ENCODE measurements at places on chromosomes 5 and 9. TPM values are rescaled to one million over a fixed set of nuclear protein-coding genes. Genes with fewer than 3 reads are reported as not detected.

Gene IRX1
- total RNA-seq = not detected

GRCh38 chr5:34564710-34565235, 91.4 kb upstream of the RAI14 start:
- DNase-seq = no peak

GRCh38 chr9:27514551-27514950, 9.5 kb upstream of the IFNK start:
- DNase-seq = no peak

Gene SNAPC3
- total RNA-seq = 32.4 TPM

DNA sequence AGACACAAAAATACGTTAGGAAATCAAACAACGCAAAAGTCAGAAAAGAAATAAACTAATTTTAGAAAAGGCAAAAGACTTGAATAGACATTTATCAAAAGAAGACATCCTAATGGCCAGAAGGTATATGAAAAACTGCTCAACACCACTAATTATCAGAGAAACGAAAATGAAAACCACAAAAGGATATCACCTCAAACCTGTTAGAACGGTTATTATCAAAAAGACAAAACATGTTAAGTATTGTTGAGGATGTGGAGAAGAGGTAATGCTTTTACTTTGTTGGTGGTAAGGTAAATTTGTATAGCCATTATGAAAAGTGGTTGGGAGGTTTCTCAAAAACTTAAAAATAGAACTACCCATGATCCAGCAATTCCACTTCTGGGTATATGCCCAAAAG, 230.0 kb upstream of the RGMB start:
- no peak for DNase-seq

GRCh38 chr5:69331528-69332445, 814 bp downstream of the CCDC125 start:
- no peak for DNase-seq

Gene AQP3
- 130 TPM for total RNA-seq

DNA sequence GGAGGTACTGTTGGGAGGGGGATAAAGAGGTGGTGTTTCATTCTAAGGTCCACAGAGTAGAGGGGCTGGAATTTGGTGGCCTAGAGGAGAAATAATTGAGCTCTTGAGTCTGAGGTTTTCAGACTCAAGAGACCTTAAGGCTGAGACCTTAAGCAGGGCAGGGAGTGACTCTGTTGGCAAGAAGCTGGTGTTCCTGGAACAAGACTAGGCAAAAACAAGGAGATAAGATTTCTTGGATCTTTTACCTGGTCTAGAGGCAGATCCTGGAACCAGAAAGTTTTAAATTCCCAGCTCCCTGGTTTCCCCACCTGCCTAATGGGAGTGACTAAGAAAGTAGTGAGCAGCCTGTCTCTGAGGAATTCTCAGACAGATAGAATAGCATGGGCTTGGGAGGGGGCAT, 4.1 kb upstream of the CCL21 start:
- DNase-seq = no peak

DNA sequence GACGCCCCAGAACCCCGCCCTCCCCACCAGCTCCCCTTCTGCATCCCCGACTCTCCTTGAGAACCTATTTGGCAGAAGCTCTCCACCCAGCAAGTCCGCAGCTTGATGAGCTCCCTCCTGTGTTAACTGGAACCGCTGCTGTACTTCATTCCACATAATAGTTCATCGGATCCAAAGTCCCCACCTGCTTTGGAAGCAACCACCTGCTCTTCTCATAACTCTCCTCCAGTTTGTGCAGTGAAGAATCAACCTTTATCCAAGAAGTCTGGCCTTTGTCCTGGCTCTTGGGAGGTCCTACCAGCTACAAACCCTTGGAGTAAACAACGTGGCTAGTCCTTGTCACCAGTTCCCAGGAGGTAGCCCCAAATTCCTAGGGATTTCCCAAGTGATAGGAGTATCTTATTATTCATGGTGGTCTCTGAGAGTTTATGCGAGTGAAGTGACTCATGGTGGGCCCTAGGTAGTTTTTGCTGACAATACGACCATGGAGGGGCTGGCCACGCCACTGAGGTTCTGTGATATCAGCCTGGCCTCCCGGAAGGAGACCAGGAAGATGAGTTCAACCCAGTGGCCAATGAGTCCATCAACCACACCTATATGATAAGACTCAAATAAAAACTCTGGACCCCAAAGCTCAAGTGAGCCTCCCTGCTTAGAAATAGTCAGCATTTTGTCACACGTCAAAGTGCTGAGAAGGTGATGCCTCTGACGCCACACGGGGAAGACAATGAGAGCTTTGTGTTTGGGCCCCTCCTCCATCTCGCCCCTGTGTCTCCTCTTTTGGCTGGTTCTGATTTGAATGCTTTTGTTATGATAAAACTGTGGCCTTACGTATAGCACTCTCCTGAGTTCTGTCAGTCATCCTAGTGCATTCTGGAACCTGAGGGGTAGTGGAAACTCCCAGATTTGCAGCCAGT, 3.6 kb upstream of the IL4 start:
- DNase-seq = no peak

GRCh38 chr9:33320568-33321261, 30.4 kb downstream of the NFX1 start:
- DNase-seq = no peak

DNA sequence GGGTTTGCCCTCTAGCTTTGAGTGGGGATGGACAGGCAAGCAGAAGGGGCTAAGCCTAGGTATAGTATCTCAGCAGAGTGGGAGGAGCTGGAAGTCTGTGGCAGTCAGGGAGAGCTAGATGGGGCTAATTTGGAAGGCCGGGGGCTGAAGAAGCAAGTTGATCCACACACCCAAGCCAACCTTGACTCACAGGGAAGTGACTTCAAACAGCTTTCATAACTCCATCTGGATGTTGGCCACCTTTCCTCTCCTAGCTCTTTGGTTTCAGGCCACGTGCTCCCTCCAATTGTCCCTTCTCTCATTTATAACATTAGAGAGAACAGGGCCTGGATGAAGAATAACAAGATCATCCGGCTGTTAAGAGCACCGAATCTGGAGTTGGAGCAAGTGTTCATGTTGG, 36.8 kb downstream of the EGR1 start:
- DNase-seq = no peak

DNA sequence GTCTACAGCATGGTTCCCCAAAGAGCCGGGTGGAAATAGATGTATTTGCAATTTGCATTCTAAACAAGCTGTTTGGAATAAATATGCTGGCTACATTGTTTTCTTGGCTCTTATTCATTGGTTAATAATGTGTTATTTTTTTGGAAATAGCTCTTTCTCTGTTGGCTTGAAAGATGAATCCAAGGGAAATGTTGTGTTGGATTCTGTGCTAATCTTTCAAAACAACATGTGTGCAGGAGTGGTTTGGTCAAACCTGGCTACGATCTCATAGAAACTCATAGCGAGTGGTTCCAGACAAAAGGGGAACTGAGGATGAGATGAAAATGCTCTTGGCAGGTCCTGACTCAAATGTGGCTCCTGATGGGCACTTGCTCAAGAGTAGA, 63.7 kb upstream of the CXCL14 start:
- DNase-seq = no peak

- no peak for DNase-seq
Observed at GRCh38 chr5:115369430-115370144, 73.1 kb upstream of the CCDC112 start.

GRCh38 chr5:67178085-67178484, 18.5 kb downstream of the CD180 start:
- DNase-seq = no peak

Gene IFNA21
- not detected for total RNA-seq

Gene ORM2
- total RNA-seq = 2.2 TPM

GRCh38 chr9:83307066-83307724, 231.0 kb downstream of the FRMD3 start:
- no peak for DNase-seq

GRCh38 chr9:100937382-100937781, 91.1 kb upstream of the PLPPR1 start:
- DNase-seq = no peak

- DNase-seq = no peak
Observed at GRCh38 chr5:168790671-168791250, 211.6 kb upstream of the PANK3 start.

- no peak for DNase-seq
Observed at GRCh38 chr5:179188636-179189035, 128.5 kb downstream of the ZNF354C start.

Gene ARID3C
- not detected for total RNA-seq

Gene WDR38
- not detected for total RNA-seq

DNA sequence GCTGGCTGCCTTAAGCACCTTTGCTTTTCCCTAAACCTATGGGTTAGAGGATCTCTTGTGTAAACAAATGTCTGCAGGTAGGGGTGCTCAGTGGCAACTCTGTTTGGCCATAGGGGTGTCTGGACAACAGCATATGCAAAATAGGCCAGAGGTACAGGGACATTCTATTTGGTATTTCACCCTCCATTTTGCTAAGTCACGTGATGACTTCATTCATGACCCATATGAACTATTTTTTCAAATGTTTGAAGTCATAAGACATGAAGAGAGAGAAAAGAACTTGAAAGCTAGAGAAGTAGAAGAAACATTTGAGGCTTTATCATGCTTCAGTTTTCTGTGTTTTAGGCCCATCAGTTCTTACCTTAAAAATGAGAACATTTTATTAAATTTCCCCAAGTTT, 370.2 kb downstream of the GADD45G start:
- DNase-seq = no peak

GRCh38 chr9:90611121-90611520, 31.5 kb downstream of the DIRAS2 start:
- DNase-seq = no peak

GRCh38 chr5:143653766-143654282, 158.1 kb upstream of the HMHB1 start:
- DNase-seq = no peak

DNA sequence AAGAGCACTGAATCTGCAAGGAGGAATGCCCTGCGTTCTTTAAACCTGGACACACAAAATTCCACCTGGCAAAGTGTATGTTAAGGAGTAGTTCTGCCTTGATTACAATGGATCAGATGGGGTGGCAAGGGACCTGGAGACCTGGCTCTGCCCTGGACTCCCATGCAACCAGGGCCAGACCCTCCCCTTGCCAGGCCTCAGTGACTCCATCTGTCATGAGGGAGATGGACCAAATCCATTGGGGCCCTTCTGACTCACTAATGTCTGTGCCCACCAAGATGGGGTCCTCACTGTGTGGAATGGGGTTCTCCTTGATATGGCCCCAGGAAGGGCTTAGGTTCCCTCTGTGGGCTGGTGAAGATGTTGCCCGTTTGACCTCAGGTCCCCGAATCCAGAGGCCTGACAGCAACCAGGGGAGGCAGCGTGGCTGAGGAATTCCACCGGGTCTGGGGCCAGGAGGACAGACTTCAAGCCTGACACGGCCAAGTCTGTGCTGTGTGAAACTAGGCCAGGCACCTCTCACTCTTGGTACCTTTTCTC, 100.3 kb downstream of the PAX5 start:
- DNase-seq = no peak

Gene IL11RA
- 220 TPM for total RNA-seq

- no peak for DNase-seq
Observed at GRCh38 chr5:34598177-34598794, 57.8 kb upstream of the RAI14 start.

Gene NUTM2F
- total RNA-seq = not detected

Gene THBS4
- total RNA-seq = 0.90 TPM

GRCh38 chr9:134186471-134187109, 22.2 kb upstream of the RNU6ATAC start:
- DNase-seq = no peak

Gene TSSK1B
- not detected for total RNA-seq

GRCh38 chr9:99040911-99041582, 63.9 kb upstream of the TGFBR1 start:
- DNase-seq = no peak

DNA sequence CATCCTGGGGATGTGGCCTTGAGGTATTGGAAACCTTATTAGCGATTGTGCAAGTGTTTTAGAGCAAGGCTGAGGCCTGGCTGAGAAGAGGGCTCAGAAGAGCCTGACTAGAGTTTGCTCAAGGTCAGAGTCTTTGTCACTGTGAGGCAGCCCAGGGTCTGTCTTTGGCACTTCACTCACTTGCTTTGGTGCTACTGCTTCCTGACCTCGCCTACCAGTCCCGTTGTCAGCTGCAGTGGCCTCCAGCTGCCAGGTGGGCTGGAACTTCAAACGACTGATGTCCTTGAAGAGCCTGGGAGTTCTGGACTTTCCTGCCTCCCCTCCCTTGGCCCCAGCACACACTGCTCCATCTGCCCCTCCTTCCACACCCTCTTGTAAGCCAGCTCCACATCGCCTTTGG, 228.0 kb downstream of the SNX18 start:
- DNase-seq = no peak

Gene S100Z
- total RNA-seq = 0.50 TPM

- no peak for DNase-seq
Observed at GRCh38 chr5:159956074-159956473, 39.8 kb downstream of the ADRA1B start.

Gene AHRR
- total RNA-seq = 2.9 TPM

DNA sequence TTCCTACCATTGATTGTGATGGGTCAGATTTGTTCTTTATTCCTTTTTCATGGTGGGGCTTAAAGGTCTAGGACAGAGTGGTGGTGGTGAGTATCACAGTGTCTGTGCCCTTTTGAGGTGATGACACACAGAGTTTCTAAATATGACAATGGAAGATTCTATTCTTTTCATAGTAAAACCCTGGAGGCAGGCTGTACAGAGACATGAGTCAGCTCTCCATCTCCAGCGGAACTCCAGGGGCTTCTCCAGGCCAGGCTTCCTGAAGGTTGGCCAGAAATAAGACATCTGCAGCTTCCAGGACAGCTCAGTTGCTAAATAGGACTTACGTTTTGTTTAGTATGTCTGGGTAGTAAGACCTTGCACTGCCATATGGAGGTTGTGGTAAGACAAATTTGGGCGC, 229.5 kb downstream of the CD180 start:
- DNase-seq = no peak

GRCh38 chr5:36899860-36900259, 23.3 kb downstream of the NIPBL start:
- no peak for DNase-seq

GRCh38 chr5:144487761-144488160, 317.1 kb downstream of the KCTD16 start:
- DNase-seq = no peak

GRCh38 chr9:28092981-28093936, 520.0 kb upstream of the C9orf72 start:
- no peak for DNase-seq

- DNase-seq = no peak
Observed at GRCh38 chr9:135879619-135880018, 27.7 kb downstream of the CAMSAP1 start.

Gene C9
- 0.41 TPM for total RNA-seq

Gene PITX1
- 0.38 TPM for total RNA-seq

Gene GGTA1
- not detected for total RNA-seq

DNA sequence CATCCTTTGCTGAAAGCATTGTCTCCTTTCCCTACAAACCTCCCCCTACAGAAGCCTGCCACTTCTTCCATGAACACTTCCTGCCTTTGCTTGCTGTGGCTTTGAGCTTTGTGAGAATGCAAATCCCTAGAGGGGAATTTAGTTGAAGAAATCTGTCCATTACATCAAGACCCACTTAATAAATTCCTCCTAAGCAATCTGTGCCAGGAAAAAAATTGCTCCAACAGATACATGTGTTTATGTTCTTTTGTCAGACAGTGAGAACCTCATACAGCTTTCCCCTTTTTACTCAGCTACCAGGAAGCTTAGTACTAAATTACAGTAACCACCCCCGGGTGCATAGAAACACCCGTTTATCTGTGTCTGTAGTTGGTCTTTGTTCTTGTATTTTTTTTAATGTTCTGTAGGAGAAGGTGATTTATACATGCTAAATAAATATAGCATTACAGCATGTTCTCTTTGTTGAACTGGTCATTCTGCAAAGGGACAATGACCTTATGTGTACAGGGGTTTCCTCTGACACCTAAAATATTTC, 43.9 kb downstream of the SH3TC2 start:
- no peak for DNase-seq
